ACHN (cell line): ENCODE measurements at places on chromosomes 12 and 14.

- no peak for DNase-seq
Measured at GRCh38 chr12:113278633-113279032, 56.3 kb downstream of the SLC8B1 start.

GRCh38 chr12:102202556-102202955 is 4.9 kb upstream of the PMCH start:
- DNase-seq, result no peak

DNA sequence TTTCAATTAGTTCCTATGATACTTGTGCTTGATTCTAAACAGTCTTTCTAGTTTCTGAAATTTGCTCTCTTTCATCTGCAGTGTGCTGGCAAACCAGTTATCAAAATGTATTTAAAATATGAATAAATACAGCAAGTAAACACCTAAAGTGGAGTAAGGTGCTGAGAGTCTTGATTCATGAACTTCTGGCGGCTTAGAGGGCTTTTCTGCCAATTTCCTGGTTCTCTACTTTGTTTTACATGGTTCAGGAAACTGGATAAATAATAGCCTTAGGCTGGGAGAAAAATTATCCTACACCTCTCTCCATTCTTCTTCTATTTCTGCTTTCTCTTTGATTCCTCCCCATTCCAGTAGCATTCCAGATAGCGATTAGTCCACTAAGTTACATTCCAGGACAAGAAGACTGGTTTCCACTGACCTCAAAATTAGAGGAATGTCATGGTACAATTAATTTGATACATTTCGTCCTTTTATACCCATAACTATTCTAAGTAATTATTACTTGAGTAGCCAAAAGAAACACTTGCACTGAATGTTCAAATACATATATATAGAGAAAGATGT is 14.9 kb downstream of the ATP2B1 start:
- DNase-seq, result no peak

DNA sequence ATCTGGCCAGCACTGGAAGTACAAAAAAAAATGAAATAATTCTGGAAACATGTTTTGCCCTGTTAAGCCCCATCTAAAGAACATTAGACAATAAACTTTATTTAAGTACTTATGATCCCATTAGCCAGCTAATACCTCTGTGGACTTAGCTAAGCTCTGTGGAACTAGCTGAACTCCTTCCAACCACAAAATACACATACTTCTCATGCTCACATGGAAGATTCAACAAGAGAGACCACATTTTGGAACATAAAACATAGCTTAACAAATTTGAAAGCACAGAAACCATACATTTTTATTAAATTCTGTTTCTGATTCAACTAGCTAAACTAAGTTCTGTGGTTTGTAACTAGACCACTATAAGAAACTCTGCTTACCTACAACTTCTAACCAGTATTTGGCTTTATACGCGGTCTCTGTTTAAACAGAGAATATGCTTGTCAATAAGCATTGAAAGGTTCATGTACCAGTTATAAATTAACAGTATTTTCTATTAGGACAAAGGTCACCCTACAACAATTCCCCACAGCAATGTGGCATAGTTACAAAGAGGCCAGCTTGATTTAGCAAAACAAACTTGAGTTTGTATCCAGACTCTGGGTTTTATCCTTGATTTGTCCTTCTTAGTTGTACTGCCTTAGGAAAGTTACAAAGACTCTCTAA is 300.1 kb downstream of the C12orf50 start:
- no peak for DNase-seq

- DNase-seq, result no peak
Measured at GRCh38 chr12:125824276-125824675, 759.0 kb downstream of the AACS start.

GRCh38 chr12:57865084-57865751 is 18.7 kb upstream of the CTDSP2 start:
- peak; percentile 86 for DNase-seq

- DNase-seq, result no peak
Measured at GRCh38 chr14:28542040-28542439, 224.5 kb upstream of the FOXG1 start.

DNA sequence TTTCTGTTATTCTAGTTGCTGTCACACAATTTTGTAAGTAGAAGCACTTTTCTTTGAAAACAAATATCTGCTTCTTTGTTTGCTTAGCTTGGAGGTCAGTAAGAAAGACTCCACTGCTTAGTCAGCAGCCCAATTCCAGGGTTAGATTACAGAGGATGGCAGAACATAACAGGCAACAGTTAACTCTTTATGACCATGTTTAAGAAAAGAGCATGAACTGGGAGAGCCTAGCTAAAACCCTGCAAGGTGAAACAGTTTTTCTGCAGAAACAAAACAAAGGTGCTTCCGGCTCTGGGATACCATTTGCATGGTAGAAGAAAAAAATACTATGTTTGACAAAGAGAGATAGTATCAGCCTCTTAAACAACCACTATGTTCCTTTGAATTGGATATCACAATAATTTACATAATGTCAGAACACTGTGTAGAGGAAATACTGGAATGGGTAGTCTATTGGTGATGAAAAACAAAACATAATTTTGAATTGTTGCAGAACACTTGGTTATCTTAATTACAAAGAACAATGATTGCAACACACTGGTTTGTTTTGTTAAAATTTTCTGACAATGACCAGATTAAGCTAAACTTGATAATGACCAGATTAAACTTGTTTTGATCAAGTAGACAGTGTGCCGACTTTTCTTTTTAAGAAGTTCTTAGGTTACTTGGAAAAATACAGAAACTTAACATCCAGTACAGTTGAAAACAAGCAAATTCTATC is 22.4 kb upstream of the PPM1H start:
- no peak for DNase-seq

DNA sequence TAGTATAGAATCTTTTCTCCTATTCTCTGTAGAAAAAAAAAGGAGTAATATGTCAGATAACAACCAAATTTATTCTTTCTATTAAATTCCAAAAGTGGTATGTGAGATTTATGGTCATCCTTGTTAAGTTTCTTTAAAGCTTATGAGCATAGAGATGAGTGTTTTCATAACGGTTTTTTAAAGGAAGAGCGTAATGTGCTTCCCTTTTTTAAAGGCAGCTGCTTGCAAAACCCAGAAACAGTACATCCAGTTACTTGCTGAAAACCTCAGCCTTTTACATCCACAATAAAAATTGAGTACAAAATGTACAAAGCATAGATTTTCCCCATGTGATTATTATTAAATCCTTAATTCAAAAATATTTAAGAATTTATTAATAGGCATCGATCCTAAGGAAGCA is 53.6 kb upstream of the CD163 start:
- no peak for DNase-seq

DNA sequence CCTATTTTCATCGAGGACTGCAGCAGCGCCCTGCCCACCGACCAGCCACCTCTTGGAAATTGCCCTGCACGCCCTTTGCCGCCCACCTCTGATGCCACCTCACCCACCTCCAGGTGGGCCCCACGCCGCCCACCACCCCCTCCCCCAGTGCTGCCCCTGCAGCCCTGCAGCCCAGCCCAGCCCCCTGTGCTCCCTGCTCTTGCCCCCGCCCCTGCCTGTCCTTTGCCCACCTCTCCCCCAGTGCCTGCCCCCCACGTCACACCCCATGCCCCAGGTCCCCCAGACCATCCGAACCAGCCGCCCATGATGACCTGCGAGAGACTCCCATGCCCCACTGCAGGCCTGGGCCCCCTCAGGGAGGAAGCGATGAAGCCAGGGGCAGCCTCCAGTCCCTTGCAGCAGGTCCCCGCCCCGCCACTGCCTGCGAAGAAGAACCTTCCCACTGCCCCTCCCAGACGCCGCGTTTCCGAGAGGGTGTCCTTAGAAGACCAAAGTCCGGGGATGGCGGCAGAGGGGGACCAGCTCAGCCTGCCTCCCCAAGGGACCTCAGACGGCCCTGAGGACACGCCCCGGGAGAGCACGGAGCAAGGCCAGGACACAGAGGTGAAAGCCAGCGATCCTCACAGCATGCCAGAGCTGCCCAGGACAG is 96.5 kb downstream of the LGMN start:
- no peak for DNase-seq

GRCh38 chr12:126772171-126772864 is 1494.7 kb upstream of the TMEM132C start:
- DNase-seq, result peak; percentile 99
